Astrocyte (in vitro differentiated cells and primary cell): ENCODE measurements at places on chromosomes 2 and 18. TPM values are rescaled to one million over a fixed set of nuclear protein-coding genes. Genes with fewer than 3 reads are reported as not detected.

The INHBB gene
- 7.1 and 19.8 TPM in 2 replicates for total RNA-seq

The PRKAG3 gene
- total RNA-seq = not detected in 2 replicates

The IL1F10 gene
- not detected in 2 replicates for total RNA-seq

GRCh38 chr2:80568011-80568410 lies 263.5 kb upstream of the LRRTM1 start:
- no peaks in the 10 kb centered on the region for H3K36me3 ChIP-seq
- no peak for DNase-seq
- H3K4me3 ChIP-seq = no peak overlapping the region
- no peaks in the 10 kb centered on the region for H3K4me1 ChIP-seq

DNA sequence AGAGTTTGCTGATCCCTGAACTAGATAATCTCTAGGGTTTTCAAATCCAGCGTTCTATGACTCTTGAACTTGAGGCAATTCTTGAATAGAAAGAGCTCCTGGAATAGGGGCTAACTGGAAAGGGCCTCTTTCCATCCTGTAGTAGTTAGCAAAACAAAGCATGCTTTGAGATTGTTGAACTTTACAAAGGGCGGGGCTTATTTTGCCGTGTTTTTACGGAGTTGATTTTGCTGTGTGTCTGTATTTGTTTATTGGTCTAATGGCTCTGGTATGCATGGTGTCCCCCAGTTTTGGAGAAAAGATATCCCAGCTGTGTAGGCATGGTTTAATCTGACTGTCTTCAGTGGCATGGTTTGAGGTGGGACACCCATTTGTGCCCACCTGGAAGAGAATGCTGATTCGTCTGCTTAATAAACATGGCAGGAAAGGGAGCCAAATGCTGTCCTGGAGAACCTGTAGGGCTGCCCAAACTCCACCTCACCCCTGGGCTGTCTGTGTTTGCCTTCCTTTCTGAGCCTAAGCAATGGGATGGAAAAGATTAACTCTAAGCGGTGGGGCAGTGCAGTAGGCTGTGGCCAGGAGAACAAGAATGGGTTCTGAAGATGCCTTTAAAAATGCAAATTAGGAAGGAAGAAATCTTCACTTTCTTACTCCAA lies 74.1 kb upstream of the FOSL2 start:
- no peak for DNase-seq
- H3K36me3 ChIP-seq = no peaks in the 10 kb centered on the region

- peak; percentile 27 for DNase-seq
- no peaks in the 10 kb centered on the region for H3K4me1 ChIP-seq
- H3K27ac ChIP-seq = no peak overlapping the region
Measured at GRCh38 chr2:229835596-229836283, 86.1 kb downstream of the TRIP12 start.

DNA sequence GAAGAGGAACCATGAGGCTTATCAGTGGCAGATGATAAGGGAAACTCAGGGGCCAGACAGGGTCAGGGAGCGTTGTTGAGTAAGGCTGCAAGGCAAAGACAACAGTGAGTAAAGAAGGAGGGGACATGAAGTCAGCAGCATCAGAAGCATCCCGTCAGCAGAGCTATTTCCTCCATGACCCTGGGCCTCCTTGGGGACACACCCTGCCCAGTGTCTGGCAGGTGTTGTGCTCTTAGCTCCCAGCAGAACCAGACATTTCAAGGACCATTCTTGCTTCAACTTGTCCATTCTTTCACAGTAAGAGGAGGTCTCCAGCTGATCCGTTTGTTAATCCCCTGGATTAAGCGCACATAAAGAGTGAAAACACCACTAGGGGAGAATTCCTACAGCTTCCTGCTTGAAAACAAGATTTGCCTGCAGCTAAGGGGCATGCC lies 88.7 kb upstream of the MEIS1 start:
- no peak for DNase-seq
- H3K4me3 ChIP-seq = no peak overlapping the region
- H3K36me3 ChIP-seq = no peaks in the 10 kb centered on the region
- H3K4me1 ChIP-seq = no peaks in the 10 kb centered on the region
- no peaks in the 10 kb centered on the region for H3K27me3 ChIP-seq
- no peak overlapping the region for H3K27ac ChIP-seq

GRCh38 chr2:206688453-206688852 lies 29.7 kb downstream of the DYTN start:
- H3K4me1 ChIP-seq = no peaks in the 10 kb centered on the region
- peaks cover 3% of the 10 kb centered on the region for H3K27me3 ChIP-seq
- no peak for DNase-seq

The KCNG2 gene
- total RNA-seq = 0.16 TPM in 1 of 2 replicates, not detected in the other

The CFAP65 gene
- total RNA-seq = 0.22 and 0.27 TPM in 2 replicates

DNA sequence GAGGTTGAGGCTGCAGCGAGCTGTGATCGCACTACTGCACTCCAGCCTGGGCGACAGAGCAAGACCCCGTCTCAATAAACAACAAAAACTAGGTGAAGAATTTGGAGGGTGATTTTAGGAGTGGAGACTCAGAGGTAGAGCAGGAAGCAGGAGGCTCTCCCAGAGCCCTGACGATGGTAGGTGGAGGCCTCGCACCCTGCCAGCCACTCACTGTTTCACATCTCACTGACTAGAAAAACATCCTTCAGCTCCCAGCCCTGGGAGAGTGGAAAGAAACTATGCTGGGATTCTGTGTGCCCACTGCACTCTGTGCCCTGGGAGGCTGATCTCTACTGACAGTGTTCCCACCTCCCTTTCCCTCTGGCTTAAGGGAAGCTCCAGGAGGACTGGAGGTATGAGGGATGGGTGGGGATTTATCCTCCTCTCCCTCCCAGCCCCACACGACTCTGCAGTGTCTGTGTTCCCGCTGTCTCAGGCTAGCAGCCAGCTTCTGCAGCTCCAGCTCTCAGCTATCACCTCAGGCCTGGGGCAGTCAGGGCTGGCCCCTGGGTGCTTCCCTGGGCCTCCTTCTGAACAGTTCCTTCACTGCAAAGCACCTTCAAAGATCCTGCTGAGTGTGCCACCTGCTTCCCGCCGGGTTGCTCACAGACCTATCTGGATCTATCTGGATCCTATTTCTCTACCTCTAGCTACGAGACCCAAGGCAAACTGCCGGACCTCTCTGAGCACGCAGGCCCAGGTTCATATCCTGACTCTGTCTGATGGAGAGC lies 9.6 kb downstream of the CIB4 start:
- no peak overlapping the region for H3K4me3 ChIP-seq
- no peaks in the 10 kb centered on the region for H3K36me3 ChIP-seq
- H3K27me3 ChIP-seq = peaks cover 8% of the 10 kb centered on the region

- H3K4me3 ChIP-seq = no peak overlapping the region
- H3K4me1 ChIP-seq = no peaks in the 10 kb centered on the region
Measured at GRCh38 chr2:35228584-35228983, 1127.0 kb upstream of the CRIM1 start.

DNA sequence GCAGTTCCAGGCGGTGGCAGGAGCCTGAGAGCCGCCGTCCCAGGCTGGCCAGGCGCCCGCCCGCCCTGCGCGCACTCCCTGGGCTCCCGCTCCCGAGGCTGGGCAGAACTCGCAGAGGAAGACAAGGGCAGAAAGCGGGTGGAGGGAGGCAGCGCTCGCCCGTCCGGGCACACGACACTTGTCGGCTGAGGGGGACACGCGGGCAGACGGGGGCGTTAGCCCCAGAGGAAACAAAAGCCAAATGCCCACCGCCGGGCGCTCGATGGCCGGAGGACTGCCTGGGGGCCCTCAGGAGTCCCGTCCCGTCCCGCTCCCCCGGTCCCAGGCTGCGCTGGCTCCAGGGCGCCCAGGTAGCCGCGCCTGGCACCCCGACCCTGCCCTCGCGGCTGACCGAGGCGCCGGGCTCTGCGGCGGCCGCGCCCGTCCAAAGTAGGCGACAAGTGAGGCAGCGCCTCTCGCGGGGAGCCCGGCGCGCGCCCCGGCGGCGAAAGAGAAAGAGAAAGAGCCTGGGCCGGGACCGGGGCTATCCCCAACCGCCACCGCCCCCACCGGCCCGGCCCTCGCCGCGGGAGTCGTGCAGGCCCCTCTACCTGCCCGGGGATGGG lies 491 bp downstream of the L3MBTL4 start:
- peaks cover 15% of the 10 kb centered on the region for H3K27me3 ChIP-seq
- H3K4me1 ChIP-seq = no peaks in the 10 kb centered on the region
- no peaks in the 10 kb centered on the region for H3K36me3 ChIP-seq
- H3K4me3 ChIP-seq = peak overlapping the region; percentile 51
- DNase-seq = no peak

The UGT1A1 gene
- not detected in 2 replicates for total RNA-seq

The INO80C gene
- total RNA-seq = 21.1 and 24.6 TPM in 2 replicates

DNA sequence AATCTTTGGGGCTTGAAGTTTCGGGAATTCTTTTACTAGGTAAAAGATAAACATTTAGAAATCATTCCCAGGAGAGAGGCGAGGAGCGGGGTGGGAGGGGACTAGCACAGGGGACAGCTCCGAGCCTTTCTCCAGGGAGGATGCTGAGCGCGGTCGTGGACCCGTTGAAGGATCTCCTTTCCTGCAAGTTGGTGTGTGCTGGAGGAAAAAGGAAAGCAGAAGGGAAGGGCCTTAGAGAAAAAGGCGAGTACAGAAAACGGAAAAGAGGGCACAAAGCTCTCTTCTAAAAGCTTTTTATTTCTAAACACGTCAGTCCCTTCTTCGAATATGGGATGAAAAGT lies 640 bp downstream of the SLC39A6 start:
- H3K36me3 ChIP-seq = peaks cover 15% of the 10 kb centered on the region
- peak; percentile 38 for DNase-seq
- peak overlapping the region; percentile 99 for H3K27ac ChIP-seq
- H3K4me1 ChIP-seq = peaks cover 9% of the 10 kb centered on the region

The CYBRD1 gene
- 26.7 and 37.2 TPM in 2 replicates for total RNA-seq

GRCh38 chr2:217026569-217026968 lies 166.7 kb upstream of the TNP1 start:
- DNase-seq = no peak
- H3K27me3 ChIP-seq = no peaks in the 10 kb centered on the region
- no peak overlapping the region for H3K4me3 ChIP-seq
- no peak overlapping the region for H3K27ac ChIP-seq

- no peak overlapping the region for H3K4me3 ChIP-seq
- H3K27ac ChIP-seq = no peak overlapping the region
- H3K4me1 ChIP-seq = peaks cover 47% of the 10 kb centered on the region
Measured at GRCh38 chr2:191349990-191350389, 104.8 kb downstream of the MYO1B start.

- no peak overlapping the region for H3K4me3 ChIP-seq
- no peaks in the 10 kb centered on the region for H3K27me3 ChIP-seq
- H3K4me1 ChIP-seq = no peaks in the 10 kb centered on the region
- no peak overlapping the region for H3K27ac ChIP-seq
- DNase-seq = no peak
- no peaks in the 10 kb centered on the region for H3K36me3 ChIP-seq
Measured at GRCh38 chr2:854460-854859, 96.2 kb upstream of the SNTG2 start.

The GPR39 gene
- total RNA-seq = 4.0 and 4.4 TPM in 2 replicates

DNA sequence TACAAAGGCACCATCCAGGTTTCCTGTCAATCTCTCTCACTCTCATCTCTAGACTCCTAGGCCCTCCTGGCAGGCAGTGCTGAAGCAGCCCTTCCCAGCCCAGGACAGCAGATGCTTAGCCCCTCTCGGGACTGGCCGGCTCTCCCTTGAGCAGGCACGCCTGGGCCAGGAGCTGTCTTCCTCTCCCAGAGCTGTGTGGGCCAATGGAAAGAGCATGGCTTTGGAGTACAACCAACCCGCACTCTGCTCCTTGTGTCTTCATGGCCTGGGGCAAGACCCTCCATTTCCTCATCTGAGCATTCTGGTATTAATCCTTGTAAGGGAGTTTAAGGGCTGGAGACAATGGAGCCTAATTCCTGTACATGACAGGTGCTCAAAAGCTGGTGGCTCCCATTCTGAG lies 97.2 kb downstream of the CAPN13 start:
- H3K4me3 ChIP-seq = no peak overlapping the region
- H3K36me3 ChIP-seq = no peaks in the 10 kb centered on the region
- no peaks in the 10 kb centered on the region for H3K27me3 ChIP-seq
- no peak overlapping the region for H3K27ac ChIP-seq
- H3K4me1 ChIP-seq = no peaks in the 10 kb centered on the region
- DNase-seq = no peak

The NCKAP5 gene
- total RNA-seq = 1.5 and 2.7 TPM in 2 replicates

GRCh38 chr2:176187899-176188773 lies at the start of gene HOXD1:
TSS of gene HOXD1 (plus strand) at chr2:176188668. CDS start at chr2:176188802, 134 bp downstream.
- peak within 1 kb of the TSS; percentile 58 for H3K4me3 ChIP-seq
- peak; percentile 26 for DNase-seq
- H3K4me1 ChIP-seq = peaks cover 12% of the 10 kb centered on the region
- H3K36me3 ChIP-seq = no peaks in the 10 kb centered on the region
- peaks cover 66% of the 10 kb centered on the region for H3K27me3 ChIP-seq

The COL4A3 gene
- 0.02 TPM in 1 of 2 replicates, not detected in the other for total RNA-seq

The NYAP2 gene
- 0.14 and 0.19 TPM in 2 replicates for total RNA-seq

DNA sequence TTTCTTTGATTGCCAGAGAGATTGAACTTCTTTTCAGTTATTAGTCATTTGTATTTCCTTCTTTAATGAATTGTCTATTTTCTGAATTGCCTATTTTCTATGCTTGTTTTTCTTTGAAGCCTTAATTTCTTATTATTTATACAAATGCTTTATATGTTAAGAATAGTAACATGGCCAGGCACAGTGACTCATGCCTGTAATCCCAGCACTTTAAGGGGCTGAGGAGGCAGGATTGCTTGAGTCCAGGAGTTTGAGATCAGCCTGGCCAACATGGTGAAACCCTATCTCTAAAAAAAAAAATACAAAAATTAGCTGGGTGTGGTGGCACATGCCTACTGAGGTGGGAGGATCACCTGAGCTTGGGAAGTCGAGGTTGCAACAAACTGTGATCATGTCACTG lies 4.7 kb upstream of the RAB11FIP5 start:
- H3K27me3 ChIP-seq = peaks cover 2% of the 10 kb centered on the region
- no peak overlapping the region for H3K4me3 ChIP-seq
- H3K36me3 ChIP-seq = no peaks in the 10 kb centered on the region
- DNase-seq = no peak
- peaks cover 3% of the 10 kb centered on the region for H3K4me1 ChIP-seq
- no peak overlapping the region for H3K27ac ChIP-seq

The SULT1C2 gene
- total RNA-seq = 0.23 TPM in 1 of 2 replicates, not detected in the other

GRCh38 chr2:196792865-196793264 lies 6.6 kb downstream of the GTF3C3 start:
- H3K4me3 ChIP-seq = no peak overlapping the region
- no peak overlapping the region for H3K27ac ChIP-seq
- H3K4me1 ChIP-seq = no peaks in the 10 kb centered on the region
- no peak for DNase-seq
- H3K27me3 ChIP-seq = no peaks in the 10 kb centered on the region

The NEURL3 gene
- total RNA-seq = 0.34 and 0.38 TPM in 2 replicates

The GCG gene
- not detected in 2 replicates for total RNA-seq

The TPO gene
- not detected in 2 replicates for total RNA-seq

DNA sequence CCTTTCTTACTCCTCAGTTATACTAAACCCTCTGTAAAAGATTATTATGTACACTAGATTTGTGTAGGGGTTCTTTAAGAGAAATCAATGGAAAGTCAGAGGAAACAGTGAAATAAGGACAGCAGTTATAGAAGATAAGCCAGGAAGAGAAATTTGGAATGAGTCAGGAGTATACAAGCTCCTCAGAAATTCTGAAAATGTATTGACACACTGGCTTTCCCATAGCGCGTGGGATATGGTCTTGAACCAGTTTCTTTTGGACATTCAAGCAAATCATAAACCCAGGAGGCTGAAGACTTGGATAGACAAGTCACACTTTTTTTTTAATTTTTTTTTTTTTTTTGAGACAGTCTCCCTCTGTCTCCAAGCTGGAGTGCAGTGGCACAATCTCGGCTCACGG lies 316.1 kb upstream of the MMADHC start:
- H3K27ac ChIP-seq = no peak overlapping the region
- no peak overlapping the region for H3K4me3 ChIP-seq
- no peaks in the 10 kb centered on the region for H3K36me3 ChIP-seq
- peak; percentile 29 for DNase-seq
